ENCODE measurements at places on chromosomes 4 and X.

- peak; percentile 9 for DNase-seq
Observed at GRCh38 chrX:21734175-21734574, 23.7 kb downstream of the SMPX start.

DNA sequence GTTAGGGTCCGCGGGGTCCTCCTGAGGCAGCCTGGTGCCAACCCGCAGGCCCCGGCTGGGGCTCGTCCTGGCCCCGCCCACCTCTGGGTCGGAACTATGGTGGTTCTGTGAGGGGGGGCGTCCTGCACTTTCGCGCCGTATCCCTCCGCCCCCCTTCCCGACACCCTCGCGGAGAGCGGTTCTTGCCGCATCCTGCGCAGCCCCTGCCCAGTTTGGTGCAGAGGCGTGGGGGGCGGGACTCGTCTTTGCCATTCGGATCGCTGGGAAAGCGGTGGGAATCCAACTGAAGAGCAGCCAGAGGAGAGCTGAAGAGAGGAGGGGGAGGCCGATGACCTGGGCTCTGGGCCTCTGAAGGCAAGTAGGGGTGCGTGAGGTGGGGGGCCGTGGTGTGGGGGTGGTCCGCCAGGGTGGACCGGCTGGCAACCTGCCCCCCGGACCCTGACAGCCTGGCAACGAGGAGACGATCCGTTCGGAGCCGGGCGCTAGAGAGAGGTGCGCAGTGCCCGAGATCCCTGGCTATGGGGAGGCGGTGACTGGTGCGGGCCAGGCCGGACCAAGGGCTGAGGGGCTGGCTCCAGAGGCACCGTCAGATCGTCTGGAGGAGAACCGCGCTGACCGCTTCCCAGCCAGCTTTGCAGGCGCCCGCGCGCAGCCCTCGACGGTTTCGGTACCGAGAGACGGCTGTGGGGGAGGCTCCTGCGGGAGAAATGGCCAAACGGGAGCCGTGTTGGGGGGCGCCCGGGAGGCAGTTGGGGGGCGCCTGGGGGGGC is at the start of gene GPRASP1:
Gene GPRASP1 (plus strand): TSS at position 242 of the 770 bp plus-strand sequence. CDS start 2,431 bp downstream, outside the sequence.
- no peak for DNase-seq

DNA sequence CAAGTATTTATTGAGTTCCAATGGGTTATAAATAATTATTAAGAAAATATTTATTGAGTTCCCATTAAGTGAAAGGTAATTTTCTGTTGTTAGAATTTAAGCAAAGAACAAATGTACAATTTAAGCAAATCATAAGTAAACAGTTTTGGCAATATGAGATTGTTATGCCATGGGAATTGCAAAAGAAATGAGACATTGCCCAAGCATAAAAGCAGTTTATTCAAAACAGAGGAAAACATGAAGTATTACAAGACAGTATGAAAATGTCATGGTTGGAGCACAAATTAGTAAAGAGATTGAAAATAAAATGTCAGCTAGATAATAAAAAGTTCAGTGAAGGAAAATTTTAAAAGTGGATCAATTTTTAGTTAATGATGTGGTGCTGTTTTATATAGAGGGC is 706.1 kb upstream of the EPHA5 start:
- no peak for DNase-seq

- no peak for DNase-seq
Observed at GRCh38 chr4:157655096-157655809, 434.7 kb downstream of the GRIA2 start.

DNA sequence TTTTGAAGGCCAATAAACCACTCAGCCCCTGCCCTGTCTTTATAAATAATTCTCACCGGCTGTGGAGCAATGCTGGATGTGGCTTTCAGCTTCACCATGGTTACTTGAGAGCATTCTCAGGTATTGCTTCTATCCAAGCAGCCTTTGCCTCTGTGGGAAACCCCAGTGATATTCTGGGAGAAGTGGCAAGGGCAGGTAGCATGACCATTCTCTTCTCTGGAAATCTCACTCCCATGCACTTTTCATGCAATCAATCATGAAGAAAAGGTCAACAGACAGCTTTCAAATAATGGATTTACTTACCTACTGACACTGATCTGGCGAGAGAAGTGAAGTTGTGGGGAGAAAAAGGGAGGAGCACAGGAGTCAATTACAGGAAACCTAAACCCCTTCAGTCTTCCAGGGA is 49.5 kb downstream of the UNC5C start:
- no peak for DNase-seq

DNA sequence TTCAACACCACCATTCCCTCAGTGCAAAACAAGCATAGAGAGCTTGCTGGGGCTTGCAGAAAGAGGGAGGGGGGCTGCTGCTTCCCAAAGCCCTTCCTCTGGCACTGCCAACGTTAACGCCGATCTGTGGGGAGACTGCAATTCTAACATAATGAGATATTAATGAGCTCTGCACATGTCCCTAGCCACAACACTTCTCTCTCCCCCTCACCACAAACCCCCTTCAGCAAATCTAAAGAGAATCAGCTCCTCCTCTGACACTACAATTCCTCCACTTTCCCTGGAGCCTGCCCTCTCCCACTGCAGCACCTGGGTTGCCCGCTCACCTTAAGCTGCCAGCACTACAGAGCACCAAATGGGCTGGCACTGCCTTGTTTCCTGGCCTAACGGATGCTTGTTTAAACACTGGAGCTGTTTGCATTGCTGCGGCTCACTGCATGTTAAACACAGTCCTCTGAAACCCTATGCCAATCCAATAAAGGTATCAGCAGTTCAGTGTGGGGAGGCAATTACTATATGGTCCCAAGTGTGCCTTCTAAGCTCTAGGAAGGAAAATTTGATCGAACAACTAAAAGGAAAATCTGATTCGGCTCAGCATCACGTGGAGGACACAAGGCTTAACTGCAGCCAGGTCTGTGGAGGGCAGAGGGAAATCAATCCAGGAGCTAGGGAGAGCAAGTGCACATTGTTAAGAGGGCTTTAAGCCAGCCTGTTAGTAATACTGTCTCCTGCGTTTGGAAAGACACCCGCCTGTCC is 232.4 kb downstream of the MAML3 start:
- peak; percentile 78 for DNase-seq

DNA sequence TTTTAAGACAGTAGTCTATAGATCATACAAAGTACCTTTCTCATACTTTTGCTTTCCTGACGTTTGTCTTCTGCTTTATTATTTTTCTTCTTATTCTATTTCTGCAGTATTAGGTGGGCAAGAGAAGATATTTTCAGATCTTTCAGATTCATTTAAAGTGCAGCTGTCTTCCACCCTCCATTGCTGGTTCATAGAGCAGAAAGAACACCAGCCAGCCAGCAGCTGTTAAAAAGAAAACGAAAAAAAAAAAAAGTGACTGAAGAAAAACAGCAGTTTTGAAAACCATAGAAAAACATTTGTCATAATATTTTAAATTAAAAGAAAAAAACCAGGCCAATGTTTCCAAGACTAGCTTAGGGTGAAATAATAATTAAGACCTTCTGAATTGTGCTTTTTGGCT is 42.9 kb downstream of the SMAD1 start:
- no peak for DNase-seq

DNA sequence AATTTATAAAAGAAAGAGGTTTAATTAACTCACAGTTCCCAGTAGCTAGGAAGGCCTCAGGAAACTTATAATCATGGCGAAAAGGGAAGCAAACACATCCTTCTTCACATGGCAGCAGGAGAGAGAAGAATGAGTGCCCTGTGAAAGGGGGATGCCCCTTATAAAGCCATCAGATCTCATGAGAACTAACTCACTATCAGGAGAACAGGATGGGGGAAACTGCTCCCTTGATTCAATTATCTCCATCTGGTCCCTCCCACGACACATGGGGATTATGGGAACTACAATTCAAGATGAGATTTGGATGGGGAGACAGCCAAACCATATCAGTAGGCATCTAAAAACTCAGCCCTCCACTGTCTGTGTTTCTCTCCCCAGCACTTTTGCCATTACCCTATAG is 22.4 kb downstream of the ANK2 start:
- DNase-seq, result no peak

DNA sequence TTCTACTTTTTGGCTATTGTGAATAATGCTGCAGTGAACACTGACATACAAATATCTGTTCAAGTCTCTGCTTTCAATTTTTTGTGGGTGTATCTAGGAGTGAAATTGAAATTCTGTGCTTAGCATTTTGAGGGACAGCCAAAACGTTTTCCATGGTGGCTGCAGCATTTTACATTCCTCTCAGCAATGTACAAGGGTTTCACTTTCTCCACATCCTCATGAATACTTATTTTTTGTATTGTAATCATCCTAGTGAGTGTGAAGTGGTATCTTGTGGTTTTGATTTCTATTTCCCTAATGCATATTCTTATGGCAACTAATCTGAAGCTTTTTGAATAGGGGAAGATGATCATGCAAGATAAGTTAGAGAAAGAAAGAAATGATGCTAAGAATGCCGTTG is 40.3 kb downstream of the HSPA4L start:
- no peak for DNase-seq

DNA sequence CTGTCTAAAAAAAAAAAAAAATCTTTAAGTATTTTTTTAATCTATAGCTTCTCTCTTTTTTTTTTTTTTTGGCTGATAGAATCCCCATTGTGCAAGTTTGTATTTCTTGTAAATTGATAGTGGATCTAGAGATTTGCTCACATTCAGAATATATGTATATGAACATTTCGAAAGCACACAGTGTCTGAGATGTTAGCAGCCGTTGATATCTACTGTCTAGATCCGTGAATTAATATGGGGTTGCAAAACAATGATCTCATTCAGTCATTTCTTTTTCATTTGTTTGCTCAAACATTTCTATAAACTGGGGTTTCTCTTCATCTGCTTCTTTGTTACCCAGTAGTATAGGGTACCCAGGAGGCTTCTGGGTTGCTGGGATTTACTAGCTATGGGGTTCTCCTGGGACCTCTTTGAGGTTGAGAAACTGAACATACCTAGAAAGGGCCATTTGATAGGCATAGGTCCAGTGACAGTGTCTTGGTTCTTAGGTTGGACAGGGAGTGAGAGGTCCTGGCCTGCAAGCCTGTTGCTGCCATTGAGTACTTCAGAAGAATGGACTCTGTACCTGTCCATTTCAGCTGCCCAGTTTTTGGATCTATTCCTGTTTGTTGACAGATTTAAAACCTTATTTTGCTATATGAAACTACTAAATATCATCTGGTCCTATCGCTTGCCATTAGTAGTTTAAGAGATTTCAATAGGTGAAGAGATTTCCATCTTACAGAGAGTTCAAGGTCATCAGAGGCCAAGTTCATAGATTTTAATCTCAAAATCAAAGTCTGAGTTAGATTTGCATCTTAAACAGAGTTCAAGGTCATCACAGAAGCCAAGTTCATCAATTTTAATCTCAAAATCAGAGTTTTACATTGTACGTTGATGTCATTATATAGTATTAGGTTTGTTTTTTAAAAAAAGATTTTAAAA is 50.8 kb downstream of the WWC2 start:
- no peak for DNase-seq

GRCh38 chr4:136484996-136485395 is 1047.3 kb downstream of the PCDH18 start:
- peak; percentile 20 for DNase-seq

DNA sequence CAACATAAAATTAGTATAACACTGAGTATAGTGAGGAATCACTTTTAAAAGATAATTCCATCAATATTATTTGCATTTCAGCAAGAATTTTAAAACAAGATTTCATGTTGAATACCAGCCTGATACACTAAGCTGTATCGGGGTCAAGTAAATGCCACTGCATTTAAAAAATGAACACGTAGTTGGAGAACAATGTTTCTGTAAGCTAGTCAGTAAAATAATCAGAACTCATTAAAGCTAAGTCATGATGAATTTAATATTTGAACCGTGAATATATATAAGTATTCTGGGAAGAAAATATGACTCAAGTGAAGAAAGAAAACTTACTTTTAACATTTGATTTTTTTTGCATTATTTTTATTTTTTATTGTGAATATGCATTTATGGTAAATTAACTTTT is 611.0 kb upstream of the PABPC4L start:
- DNase-seq, result no peak

DNA sequence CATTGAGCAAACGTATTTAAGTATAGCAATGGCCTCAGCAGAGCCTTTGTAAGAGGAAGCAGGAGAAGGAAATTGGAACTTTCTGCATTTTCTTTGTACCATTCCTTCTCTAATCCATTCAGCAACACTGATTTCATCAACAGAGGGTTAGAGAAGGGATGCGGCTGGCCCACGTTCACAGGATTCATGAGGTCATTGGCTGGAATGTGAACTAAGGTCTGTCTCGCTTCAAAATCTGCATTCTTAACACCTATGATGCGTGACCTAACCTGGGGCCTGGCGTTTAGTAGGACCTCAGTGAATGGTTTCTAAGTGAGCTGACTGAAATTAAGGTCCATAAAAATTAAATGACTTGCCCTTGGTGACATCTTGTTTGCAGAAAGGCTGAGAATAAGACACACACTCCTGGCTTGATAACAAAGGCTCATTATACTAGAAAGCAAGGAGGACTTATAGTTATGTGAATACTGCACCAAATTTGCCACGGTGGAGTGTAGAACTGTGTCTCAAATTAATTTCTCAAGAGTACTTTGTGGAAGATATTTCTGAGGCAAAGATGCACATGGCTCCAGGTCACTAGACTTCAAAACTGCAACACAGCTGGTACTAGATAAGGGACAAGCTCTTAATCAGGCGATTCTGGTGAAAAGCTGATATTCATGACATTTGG is 25.4 kb downstream of the FGFBP1 start:
- no peak for DNase-seq

GRCh38 chrX:8692871-8693270 is 39.1 kb downstream of the ANOS1 start:
- DNase-seq, result no peak

DNA sequence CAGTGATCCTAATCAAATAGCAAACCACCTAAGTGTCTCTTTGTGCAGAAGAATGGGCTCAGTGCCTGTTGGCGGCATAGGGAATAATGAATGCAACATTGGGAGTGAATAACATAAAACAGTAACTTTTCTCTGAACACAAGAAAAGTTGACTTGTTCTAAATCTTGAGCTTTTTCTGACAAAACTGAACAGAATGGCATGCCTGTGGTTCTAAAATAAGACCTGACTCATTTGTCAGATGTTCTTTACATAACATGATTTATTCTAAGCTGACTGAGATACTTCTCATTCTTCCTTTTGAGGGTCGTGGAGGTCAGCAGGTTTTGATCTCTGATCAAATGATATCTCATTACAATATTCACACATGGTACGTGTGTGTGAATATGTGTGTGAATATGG is 165.4 kb upstream of the WDR1 start:
- DNase-seq, result no peak

DNA sequence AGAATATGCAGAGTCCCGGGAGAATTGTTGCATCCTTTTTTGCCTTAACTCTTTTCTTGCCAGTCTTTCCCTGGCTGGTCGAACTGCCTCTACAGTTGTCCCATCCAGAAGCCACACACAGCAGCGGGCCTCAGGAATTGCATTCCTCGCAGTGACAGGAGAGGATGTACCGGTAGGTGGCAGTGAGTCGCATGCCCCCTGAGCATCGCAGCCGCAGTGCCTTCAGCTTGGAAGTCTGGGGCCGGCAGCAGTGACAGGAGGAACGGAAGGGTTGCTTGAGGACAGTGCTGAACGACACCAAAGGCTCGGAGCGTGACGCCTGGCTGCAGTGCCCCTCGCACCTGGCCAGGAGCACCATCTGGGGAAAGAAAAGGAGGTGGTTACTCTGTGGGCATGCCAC is 23.5 kb downstream of the NDP start:
- peak; percentile 43 for DNase-seq

GRCh38 chrX:79400623-79401022 is 33.5 kb upstream of the ITM2A start:
- no peak for DNase-seq
